ENCODE measurements at places on chromosomes 3 and 15. TPM values are rescaled to one million over a fixed set of nuclear protein-coding genes. Genes with fewer than 3 reads are reported as not detected.

The BCHE gene
- 7.4 TPM for polyA plus RNA-seq

The TNFSF10 gene
- polyA plus RNA-seq: 10.0 TPM

The CADPS gene
- polyA plus RNA-seq: 8.6 TPM

The RASGRF1 gene
- 3.3 TPM for polyA plus RNA-seq

DNA sequence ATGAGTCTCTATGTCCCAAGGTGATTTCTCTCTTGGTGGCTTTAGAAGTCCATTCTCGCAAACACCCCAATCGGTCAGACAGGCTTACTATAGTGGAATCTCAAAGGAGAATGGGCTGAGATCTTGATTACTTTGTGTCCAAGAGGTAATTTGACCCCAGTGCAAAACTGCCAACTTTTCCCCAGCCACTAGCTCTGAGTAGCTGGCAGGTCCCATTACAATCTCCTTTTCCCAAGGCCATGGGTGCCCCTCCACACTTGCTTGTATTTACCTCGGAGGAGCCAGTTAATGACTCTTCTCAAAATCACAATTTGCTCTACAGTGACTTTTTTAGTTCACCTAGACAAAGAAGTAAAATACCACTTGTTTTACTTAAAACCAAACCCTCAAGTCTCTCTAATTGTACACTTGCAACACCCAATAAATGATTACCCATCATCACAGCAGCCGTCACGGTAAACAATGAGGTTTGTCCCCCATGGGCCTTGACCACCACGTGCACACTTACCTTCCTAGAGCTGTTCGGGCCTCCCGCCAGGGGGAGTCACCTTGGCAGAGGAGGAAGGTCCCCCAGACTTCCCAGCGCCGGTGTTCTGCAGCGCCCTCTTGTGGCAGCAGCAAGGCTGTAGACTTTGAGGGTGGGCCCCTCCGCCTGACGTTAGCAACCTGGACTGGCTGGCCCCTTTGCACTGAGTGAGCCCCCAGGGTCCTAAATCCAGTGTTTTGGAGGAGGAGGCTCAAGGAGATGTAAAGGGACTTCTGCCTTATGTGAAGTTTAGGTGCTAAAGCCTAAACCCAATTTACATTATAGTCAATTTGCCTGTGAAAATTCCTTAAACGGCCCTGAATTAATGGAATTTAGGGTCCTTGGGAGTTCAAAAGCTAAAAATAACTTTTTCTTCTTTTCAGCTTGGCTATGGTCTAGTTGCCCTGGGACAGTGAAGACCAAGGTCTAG is 18.7 kb upstream of the HDAC11 start:
- peak; percentile 82 for DNase-seq

- DNase-seq: no peak
Measured at GRCh38 chr3:67067251-67067650, 69.1 kb downstream of the KBTBD8 start.

GRCh38 chr3:131597816-131598215 is 95.0 kb upstream of the MRPL3 start:
- DNase-seq: no peak

DNA sequence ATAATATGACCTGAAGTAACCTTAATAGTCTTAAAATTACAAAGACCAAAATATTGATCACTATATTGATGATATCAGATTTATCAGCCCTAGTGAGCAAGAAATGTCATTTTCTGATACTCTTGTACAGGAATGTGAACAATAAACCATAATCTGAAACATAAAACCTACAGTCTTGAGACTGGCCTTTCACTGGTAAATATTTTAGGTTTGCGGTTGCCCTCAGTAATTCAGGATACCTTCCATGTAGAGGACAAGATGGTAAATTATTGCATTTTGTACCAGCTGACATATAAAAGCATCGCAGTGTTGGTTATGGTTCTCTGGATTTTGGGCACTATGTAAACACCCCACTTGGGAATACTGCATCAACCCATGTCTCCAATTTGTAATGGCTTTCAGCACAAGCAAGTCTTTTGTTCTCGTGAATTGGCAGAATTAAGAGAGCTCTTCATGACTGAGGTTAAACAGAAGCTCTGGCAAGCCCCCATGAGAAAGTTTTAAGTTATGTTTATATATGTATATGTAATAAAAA is 128.5 kb downstream of the LMLN start:
- no peak for DNase-seq

DNA sequence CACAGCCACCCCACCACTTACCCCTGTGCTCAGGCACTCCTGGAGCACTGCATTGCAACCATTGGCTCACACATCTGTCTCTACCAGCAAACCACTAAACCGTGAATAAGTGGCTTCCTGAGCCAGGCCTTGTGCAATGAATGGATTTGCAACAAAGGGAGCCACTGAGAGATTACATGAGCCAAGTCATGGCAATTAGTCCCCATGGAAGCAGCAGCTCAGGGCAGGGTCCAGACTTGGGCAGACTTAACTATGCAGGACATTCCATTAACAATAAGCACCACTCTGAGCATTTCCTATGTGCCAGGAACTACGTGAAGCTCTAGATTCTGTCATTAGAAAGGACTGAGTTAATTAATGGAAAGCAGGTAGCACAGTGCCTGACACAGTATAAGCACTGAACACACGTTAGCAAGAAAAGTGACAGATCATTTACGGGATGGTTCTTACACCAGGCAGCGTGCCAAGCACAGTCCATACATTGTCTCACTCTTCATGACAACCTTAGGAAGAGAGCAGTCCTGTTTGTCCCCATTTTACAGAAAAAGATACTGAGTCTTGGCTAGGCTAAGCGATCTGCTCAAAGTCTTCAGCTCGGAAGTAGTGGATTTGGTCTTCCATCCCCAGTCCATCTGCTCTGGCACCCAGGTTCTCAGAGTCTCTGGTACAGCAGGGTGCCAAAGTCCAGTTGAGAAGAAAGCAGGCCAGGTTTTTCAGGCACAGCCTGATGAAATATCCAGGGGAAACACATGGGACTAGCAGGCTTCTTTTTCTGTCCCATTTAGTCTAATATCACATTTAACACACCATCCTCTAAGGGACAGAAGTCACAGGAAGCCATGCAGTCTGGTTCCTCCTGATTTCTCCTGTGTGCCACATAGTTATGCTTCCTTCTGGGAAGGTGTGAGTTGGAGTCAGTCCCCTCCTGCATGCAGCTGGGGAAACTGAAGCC is 44.1 kb downstream of the LIPC start:
- DNase-seq: no peak

DNA sequence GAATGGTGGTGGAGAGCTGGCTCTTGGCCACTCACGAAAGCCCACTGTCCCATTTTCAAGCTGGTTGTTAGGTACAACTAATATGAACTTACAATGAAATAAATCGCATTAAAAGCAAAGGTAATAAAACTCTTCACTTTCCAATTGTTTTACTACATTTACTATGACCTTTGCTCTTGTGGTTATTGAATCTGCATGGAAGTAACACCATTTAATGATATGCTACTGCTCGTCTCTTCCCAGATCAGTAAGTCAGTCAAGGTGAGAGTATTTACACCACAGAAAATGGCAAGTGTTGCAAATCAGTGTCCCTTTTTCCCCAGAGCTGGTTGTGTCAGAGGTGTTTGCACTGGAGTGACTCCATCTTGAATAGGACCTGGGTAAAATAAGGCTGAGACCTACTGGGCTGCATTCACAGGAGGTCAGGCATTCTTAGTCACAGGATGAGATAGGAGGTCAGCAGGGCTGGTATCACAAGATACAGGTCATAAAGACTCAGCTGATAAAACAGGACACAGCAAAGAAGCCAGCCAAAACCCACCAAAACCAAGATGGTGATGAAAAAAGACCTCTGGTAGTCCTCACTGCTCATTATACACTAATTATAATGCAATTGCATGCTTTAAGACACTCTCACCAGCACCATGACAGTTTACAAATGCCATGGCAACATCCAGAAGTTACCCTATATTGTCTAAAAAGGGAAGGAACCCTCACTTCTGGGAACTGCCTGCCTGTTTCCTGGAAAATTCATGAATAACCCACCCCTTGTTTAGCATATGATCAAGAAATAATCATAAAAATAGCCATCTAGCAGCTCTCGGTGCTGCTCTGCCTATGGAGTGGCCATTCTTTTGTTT is 57.6 kb downstream of the FRMD4B start:
- DNase-seq: no peak

DNA sequence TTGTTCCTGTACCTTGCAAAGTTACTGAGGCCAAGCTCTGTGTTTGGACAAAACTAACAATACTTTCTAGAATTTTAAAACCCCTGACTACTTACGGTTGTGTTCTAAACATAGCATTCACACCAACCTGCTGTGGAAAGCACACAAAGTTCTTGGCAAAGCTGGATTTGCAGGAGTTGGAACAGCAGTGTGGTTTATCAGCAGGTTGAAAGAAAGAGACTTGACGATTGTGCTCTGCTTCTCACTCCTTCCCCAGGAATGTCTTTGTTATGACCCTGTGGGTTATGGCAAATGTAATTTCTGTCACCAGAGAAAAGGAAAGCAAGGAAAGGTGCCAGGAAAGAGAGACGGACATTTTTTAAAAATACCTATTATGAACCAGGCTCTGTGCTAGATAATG is 165.5 kb upstream of the TGFBR2 start:
- DNase-seq: peak; percentile 60

DNA sequence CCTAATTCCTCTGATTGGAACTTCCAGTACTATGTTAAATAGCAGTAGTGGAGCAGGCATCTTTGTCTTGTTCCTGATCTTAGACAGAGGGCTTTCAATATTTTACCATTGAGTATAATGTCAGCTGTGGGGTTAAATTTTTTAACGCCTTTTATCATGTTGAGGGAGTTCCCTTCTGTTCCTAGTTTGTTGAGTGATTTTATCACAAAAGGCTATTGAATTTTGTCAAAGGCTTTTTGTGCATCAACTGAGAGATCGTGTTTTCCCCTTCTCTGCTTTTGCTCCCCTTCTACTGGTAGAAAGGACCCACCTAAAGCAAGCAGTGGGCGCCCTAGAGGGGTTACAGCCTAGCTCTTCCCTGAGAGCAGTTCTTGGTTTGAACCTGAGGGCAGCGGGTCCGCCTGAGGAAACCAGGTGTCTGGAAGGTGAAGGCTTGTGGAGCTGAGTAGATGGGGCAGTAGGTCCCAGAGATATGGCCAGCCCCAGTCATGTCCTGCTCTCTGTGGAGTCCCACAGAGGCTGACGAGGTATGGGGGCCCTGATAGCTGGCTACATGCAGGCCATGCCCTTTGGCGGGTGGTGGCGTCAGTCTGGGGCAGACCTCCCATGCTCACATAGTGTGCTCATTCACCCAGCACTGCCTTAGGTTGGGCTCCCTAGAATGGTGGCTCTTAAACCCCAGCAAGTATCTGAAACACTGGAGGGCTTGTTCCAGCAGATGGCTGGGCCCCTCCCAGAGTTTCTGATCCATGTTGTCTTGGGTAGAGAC is 11.3 kb downstream of the HDAC11 start:
- no peak for DNase-seq

GRCh38 chr3:146598535-146598934 is 6.6 kb downstream of the PLSCR5 start:
- no peak for DNase-seq

DNA sequence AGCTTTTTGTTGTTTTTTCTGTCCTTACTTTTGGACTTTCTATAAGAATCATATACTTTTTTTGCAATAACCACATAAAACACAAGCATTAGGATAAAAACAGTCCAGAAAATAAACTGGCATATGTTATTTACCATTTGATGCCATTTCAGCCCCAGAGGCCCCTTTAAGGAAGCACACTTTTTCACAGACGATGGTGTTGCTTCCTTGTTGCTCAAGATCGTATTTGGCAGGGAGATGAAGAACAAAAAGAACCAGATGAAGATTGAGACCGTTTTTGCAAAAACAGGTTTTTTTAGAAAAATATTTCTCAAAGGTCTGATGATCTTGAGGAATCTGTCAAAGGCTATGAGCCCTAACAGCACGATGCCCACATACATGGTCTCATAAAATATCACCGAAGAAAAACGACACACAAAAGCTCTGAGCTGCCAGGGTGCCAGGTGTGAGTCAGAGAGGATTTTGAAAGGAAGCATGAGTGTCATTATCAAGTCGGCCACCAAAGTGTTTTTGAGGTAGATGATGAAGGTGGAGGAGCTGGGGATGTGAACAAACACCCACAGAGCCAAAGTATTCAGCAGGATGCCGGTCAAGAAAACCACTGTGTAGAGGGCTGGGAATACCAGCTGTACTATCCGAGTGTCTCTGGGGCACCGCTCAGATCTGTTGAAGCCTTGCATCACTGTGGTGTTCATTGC is 902 bp downstream of the P2RY13 start:
- DNase-seq: no peak

DNA sequence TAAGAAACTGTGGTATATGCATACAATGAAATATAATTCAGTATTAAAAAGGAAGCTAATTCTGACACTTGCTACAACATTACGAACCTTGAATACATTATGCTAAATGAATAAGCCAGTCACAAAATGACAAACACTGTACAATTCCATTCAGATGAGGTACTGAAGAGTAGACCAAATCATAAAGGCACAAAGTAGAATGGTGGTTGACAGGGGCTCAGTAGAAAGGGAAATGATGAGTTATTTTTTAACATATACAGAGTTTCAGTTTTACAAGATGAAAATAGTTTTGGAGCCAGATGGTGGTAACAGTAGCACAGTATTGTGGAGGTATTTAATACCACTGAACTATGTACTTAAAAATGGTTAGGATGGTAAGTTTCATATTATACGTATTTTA is 254.6 kb upstream of the RBMS3 start:
- DNase-seq: no peak

- DNase-seq: no peak
Measured at GRCh38 chr15:100959066-100960050, 40.2 kb downstream of the LRRK1 start.

GRCh38 chr3:78801926-78802561 is 965.8 kb downstream of the ROBO1 start:
- DNase-seq: no peak

DNA sequence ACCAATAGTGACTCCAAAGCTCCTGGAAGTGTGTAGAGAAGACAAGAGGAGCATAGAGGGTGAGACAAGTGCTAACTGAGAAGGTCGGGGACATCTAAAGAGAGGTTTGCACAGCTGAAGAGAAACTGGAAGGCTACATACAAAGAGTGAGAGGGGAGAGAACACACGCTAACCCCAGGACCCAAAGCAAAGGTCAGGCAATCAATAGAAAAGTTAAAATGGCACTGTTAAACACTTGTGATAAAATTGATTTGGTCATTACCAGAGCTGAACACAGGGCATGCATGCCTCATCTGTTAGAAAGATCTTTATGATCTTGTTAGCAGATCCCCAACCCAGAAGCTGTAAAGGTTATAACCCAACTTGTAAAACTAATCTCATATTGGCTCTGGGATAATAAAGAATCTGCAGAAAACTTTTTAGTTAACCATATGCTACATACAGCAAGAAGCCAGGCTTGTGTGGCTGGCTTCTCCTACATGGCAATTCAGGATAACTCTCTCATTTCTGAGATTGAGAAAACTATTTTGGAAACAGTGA is 212.6 kb upstream of the ICE2 start:
- DNase-seq: no peak

- DNase-seq: no peak
Measured at GRCh38 chr3:146044046-146044445, 116.9 kb downstream of the PLOD2 start.

DNA sequence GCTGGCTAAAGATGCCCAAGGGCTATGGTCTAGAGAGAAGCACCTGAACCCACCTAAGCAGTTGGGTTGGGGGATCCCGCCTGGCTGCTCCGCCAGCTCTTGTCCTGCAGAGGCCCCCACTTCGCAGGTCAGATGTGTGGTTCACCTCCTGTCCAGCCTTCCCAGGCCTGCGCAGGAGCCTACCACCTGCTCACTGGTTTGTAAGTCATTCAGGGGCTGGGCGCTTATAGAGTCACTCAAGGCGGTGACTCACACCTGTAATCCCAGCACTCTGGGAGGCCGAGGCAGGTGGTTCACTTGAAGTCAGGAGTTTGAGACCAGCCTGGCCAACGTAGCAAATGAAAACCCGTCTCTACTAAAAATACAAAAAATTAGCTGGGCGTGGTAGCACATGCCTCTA is 3.9 kb upstream of the FURIN start:
- DNase-seq: no peak

Measured in testis (tissue), 5 donors.